Hematopoietic multipotent progenitor cell (in vitro differentiated cells): ENCODE measurements at places on chromosomes 11 and 22. TPM values are rescaled to one million over a fixed set of nuclear protein-coding genes. Genes with fewer than 3 reads are reported as not detected.

The RFPL1 gene
- not detected for total RNA-seq

The HORMAD2 gene
- not detected for total RNA-seq

The MIOX gene
- not detected for total RNA-seq

The F2 gene
- under 0.01 TPM for total RNA-seq

The MTA2 gene
- total RNA-seq = 142 TPM

The RIBC2 gene
- 0.54 TPM for total RNA-seq

The PMM1 gene
- 2.7 TPM for total RNA-seq

The KIAA1671 gene
- total RNA-seq = 0.54 TPM

The MPZL3 gene
- 2.2 TPM for total RNA-seq

The ANGPTL5 gene
- total RNA-seq = not detected

The LINC01488 gene
- total RNA-seq = not detected

The PAMR1 gene
- total RNA-seq = not detected

The NXPE2 gene
- not detected for total RNA-seq
